ENCODE measurements at places on chromosomes 11 and 22.

DNA sequence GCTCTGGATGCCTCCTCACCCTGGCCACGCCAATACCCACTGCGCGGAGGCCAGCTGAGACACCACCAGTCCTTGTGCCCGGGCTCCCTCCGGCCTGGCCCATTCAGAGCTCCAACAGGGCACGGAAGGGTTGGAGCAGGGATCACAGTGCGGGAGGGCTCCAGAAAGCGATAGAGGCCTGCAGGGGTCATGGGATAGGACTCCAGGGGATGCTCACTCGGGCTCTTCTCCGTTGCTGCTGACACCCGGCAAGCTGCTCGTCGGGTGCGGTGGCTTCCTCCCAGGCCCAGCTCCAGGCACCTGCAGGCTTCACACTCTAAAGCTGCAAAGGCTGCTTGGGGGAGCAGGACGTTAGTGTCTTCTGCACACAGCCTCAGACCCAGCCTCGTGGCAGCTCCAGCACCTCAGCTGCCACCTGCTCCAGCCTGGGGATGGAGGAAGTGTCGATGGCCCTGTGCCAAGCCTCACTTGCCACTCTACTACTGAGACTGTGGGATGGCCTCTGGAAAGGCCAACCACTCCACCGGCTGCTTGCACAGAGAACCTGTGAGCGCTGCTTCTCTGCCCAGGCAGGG is 10.6 kb downstream of the WNT7B start:
- DNase-seq: no peak

DNA sequence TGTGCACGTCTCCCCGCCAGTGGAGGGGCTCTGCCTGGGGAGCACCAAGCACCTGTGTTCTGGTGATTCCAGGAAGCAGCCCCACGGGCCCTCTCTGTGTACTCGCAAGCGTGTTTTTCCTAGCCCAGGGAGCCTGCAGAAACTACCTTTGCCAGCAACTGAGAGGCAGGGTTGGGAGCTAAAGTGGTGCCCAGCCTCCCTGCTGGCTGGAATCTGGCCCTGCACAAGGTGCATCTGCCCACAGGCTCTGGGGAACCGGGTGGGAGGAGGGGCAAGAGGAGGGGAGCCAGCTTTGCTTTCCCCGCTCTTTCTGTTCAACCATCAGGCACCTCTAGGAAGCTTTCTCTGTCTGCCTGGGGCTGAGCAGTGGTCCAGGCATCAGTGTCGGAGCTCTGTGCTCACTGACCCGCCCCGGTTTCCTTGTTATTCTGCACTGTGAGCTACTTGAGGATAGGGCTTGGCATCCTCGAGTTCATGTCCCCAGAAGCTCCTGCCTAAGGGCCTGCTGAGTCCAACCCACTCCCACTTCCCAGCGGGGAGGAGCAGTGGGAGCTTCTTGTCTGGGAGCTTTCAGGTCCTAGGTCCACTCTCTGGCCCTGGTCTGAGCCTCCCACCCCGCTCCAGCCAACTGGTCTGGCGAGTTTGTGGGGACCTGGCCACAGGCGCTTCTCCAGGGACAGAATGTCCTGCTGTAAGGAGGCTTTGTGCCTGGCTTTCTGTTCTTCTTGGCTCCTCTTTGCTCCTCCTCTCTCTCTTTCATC is 14.9 kb downstream of the DAGLA start:
- no peak for DNase-seq

- DNase-seq: peak; percentile 73
These were observed 140.8 kb upstream of the ARHGAP20 start for GRCh38 chr11:110852921-110853490.

- no peak for DNase-seq
These were observed 6.3 kb upstream of the ZC3H12C start for GRCh38 chr11:110086892-110087309.

DNA sequence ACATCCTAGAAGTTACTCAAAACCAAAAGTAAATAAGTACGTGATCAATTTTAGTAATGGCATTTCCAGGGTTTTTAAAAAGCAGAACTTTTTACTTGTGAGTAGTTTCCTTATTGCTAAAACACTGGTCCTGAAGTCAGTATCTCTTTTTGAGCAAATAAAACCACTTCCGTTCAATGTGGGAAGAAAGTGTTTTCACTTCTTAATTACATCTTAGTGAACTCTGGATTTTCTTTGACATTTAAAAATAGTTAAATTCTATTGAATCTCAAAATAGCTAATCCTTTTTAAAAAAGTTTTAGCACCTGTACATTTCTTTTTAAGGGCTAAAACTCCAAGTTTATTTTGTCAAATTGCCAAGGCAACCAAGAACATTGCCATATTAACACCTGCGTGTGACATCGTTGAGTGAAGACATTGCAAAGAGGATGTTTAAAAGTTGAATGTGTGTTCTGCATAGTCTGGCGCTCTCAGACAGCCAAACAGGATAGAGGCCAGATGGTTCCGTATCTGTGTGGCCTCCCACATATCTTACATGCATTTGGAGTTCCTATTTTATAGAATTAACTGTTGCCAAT is 17.2 kb upstream of the OR5B21 start:
- DNase-seq: peak; percentile 3
